GM23338 (cell line): ENCODE measurements at places on chromosomes 13 and 19. TPM values are rescaled to one million over a fixed set of nuclear protein-coding genes. Genes with fewer than 3 reads are reported as not detected.
A peak's percentile ranks its signal among the peaks of the same experiment; 100 is the strongest.

Gene C1QTNF9
- total RNA-seq = not detected in 2 replicates

DNA sequence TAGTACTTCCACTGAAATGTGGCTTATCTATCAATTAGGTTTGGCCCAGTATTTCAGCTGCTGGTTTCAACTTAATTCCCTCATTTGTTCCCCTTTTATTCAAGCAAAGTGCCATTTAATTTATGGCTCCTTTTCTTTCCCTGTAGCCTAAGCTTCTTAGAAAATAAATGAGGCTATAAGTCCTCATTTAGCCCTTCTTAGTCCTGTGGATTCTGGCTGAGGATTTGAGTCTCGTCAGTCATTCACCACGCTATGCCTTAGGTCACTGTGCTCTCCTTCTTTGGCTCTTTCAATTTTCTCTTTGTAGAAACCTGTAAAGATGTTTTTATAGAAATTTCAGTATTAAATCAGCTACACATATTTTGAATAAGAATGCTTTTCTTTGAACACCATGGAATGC lies 579.1 kb downstream of the GPC6 start:
- no peaks in the 10 kb centered on the region for H3K36me3 ChIP-seq
- DNase-seq = no peak
- H3K27me3 ChIP-seq = no peaks in the 10 kb centered on the region
- no peak overlapping the region for H3K4me3 ChIP-seq
- no peak overlapping the region for H3K27ac ChIP-seq

Gene ALOX5AP
- not detected in 2 replicates for total RNA-seq

GRCh38 chr13:35771898-35772297 lies 295.4 kb upstream of the MAB21L1 start:
- H3K4me1 ChIP-seq = no peaks in the 10 kb centered on the region
- no peak overlapping the region for H3K27ac ChIP-seq
- peak; percentile 67 for DNase-seq
- H3K27me3 ChIP-seq = no peaks in the 10 kb centered on the region
- H3K36me3 ChIP-seq = no peaks in the 10 kb centered on the region
